ENCODE measurements at places on chromosomes 2 and 18. TPM values are rescaled to one million over a fixed set of nuclear protein-coding genes. Genes with fewer than 3 reads are reported as not detected.

Gene FEZ2
- total RNA-seq = 49.0 TPM

Gene AGPS
- total RNA-seq = 49.7 TPM

Gene L3MBTL4
- total RNA-seq = not detected

Gene COLEC12
- not detected for total RNA-seq

Gene RIT2
- total RNA-seq = not detected
